ENCODE measurements at places on chromosomes 4 and X.

GRCh38 chrX:68895341-68895755 lies 66.5 kb downstream of the EFNB1 start:
- no peak for DNase-seq

DNA sequence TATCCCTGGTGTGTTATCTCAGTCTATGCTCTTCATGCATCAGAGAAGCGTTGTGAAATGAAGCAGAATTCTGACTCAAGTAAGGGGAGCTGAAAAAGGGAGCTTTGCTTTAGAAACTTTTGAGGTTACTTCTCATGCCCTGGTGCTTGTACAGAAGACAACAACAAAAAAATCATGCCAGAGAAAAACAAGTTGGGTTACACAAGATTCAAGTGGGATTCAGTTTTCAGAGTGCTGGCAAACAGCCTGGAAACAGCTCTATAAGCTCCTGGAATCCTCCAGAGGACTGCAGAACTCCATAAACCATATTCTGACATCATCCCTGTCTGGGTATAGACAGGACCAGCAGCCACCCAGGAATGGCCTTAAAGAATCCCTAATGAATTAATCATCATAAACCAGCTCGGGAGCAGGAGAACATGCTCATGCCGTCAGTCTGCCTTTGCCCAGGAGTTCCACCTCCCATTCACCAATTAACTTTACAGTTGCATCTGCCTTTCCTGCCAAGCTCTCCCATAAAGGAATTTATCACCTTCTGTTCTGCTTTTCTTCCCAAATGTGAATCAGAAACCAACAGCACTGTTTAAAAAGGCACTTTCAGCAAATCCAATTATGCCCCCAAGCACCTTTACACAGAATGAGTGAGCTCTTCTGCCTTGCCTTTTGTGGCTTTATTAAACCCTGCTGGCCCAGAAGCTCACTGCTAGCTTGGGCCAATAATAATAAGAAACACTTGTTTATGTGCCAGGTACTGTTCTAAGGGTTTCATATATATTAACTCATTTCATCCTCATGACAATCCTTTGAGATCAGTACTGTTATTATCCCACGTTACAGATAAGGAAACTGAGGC lies 54.5 kb upstream of the FBXW7 start:
- no peak for DNase-seq

DNA sequence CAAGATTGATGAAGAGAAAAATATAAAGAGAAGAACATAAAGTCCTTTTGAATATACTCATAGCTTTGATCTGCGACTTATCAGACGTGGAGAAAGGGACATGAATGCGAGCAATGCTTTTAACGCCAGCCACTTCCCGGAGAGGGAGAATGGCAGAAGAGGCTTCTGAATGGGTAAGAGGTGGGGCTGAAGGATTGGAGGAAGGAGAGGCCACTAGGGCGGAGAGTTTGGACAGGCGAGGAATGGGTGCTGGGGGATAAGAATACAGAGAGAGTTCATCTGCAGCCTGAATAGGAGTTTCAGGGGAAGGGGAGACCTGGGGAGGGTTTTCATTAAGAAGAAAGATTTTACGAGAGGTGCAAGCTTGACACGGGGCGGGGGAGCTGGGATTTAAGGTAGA lies 2534.9 kb downstream of the PCDH7 start:
- DNase-seq, result no peak

DNA sequence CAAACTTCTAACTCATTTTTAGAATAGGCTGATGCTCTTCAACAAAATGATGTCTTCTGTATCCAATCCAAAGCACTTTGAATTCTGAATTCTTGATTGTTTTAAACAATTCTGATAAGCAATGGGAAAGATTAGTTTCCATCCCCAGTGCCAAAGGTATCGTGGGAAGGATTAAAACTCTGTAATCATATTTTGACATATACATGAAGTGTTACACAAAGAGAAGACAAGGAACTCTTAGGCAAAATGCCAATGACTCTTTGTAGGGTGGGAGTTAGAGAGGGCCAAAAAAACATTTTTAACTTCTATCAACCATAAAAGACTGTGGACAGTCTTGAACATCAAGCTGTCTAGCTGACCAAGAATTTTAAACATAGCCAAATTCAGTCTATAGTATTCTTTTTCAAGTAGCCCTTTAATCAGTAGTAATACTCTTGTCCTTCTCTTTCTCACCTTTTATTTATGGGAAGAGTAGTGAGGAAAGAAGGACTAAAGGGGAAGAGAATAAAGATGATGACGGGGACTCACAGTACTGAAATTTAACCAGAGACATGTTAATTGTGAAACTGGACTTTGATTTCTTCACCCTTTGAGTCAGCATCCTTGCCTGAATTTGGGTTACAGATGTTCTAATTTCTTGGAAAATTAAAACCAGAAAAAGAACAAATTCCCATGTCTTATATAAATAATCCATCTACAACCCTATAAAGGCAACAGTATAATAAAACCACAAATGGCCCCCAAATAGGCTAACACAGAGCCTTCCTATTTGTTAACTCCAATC lies 51.8 kb upstream of the VEGFD start:
- DNase-seq, result no peak

DNA sequence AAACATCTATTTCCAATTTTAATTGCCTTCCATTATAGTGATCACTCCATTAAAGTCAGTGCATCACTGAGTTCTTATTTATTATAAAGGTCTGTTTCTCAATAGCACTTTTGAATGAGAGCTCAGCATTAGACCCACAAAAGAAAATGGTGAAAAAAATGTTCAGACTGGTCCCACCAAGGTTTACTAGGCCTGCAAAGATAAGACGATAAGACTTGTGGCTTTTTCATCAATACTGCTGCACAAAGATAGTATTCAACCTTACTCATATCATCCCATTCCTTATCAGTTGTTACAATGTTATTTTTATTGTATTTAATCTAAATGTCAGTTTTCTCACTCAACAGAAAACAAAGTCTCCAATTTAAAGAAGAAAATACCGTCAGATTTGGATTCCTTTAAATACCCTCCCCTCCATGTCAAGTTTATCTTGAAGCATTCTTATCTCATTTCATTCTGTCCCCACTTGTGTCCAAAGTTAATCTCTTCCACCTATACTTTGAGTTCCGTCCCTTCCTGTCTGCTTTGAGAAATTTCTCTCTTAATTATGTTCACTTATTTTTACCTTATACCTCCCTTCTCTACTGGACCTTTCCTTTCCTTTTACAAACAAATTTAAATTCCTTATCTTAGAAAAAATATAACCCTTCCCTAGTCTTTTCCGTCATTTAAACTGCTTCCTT lies 140.0 kb downstream of the GASK1B start:
- DNase-seq, result no peak

- DNase-seq, result no peak
These were observed 250.0 kb downstream of the ARHGAP24 start for GRCh38 chr4:85724791-85725563.

- DNase-seq, result no peak
These were observed 379.7 kb downstream of the SPRY1 start for GRCh38 chr4:123776267-123776666.

- no peak for DNase-seq
These were observed 47.0 kb downstream of the TBC1D14 start for GRCh38 chr4:6956434-6957147.

DNA sequence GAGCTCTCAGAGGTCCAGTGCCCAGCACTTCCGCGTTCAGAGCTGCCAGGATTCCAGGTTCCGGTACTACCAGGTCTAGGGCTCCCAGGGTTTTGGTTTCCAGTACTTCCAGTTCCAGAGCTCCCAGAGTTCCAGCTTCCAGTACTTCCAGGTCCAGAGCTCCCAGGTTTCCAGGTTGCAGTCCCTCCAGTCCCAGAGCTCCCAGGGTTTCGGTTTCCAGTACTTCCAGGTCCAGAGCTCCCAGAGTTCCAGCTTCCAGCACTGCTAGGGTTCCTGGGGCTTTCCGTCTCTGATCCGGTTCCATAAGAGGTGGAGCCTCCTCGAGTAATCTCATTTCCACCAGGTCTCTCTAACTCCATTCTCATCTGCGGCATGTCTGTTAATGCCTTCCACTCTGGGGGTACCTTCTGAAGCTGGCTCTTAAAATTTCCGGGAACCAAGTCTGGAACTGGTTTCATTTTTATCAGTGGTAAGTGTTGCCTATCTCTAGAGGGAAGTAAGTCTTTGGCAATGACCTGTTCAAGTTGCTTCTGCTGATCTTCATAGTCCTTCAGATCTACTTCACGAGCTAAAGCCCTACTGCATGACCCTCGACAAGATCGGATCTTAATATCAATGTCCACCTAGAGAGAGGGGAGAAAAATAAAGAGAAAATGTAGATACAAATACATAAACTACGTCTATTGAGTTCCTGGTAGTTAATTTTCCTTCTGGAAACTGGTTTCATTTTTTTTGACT lies 4.1 kb downstream of the FGA start:
- DNase-seq, result no peak

GRCh38 chr4:16672421-16672820 lies 226.0 kb downstream of the LDB2 start:
- no peak for DNase-seq

DNA sequence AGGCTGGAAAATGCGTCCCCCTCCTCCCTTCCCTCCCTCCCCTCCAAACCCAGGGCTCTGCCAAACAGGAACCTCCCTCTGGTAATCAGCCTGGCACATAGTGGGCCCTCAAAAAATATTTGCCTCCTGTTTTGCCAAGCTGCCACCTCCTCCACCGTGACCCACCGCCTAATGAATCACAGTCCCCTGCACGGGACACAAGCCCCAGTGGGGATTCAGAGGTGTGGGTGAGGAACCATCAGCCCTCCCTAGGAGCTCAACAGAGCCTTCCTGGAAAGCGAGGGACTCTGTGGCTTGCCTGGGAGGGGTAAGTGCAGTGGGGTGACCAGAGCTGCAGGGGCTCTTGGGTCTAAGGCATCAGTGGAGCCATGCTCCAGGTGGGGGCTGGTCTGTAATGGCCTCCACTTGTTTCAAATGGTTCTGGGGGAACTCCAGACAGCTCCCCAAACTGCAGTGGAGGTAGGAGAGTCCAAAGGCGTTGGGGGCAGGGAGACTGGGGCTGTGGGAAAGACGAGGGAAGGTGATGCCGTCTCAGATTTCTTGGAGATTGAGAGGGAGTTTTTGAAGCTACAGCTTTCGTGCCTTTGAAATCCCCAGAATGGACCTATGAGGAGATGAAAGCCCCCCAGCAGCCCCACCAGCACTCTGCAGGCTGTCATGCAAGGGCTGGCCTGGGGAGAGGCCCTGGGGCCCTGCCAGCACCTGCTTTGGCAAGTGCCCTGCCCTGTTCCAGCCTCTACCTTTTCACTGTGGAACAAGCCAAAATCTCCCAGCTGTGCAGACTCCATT lies 1.0 kb upstream of the PPP2R2C start:
- DNase-seq, result no peak

DNA sequence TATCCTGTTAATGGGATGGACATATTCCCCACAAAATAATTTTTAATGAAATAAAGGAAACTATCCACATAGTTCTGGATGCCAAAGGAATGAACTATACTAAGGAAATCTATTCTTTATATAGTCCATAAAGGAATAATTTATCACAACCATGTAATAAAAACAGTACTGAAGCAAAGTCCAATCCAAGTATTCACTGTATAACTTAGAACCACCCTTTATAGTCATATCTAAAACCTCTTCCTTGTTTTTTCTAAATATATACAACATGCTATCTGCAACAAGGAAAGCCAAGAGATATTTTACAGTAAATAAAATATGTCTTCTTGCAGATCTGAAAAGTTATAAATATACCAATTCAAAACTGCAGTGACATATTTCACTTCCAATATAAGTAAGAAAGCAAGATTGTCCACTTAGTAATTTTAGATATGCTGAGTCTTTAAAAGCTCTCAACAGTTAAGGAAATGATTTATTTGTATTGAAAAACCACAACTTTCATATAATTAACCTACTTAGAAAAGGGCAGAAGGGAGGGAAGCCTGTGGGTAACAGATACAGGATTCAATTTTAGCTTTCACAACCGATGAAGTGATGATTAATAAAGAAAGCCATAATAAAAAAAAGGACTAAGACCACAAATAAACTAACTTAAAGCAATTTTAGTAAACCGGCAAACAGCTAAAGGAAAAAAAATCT lies 8.0 kb downstream of the NR3C2 start:
- no peak for DNase-seq

GRCh38 chr4:38716256-38716655 lies 52.3 kb downstream of the KLF3 start:
- no peak for DNase-seq

- DNase-seq, result no peak
These were observed 82.7 kb downstream of the OTC start for GRCh38 chrX:38435130-38435529.

- no peak for DNase-seq
These were observed 219.2 kb downstream of the MAML3 start for GRCh38 chr4:139934708-139935195.

DNA sequence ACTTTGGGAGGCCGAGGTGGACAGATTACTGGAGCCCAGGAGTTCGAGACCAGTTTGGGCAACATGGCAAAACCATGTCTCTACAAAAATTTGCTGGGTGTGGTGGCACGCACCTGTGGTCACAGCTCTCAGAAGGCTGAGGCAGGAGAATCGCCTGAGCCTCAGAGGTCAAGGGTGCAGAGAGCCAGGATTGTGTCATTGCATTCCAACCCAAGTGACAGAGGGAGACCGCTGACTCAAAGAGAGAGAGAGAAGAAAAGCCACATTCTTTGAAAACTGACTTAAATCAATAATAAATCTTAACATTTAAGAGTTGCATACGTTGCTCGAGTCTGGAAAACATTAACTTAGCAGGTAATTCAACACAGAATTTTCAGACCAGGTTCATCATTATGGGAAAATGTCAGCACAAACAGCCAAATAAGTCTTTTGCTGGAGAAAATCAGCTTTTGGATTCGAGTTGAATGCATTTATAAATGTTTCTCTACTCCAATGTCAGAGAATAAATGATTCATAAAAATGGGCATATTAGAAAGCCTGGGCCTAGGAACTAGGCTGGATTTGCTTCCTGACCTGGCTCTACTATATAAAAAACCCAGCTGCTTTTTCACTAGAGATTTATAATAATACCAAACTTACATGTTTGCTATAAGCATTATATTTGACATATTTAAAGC lies 68.3 kb upstream of the RBPJ start:
- no peak for DNase-seq

DNA sequence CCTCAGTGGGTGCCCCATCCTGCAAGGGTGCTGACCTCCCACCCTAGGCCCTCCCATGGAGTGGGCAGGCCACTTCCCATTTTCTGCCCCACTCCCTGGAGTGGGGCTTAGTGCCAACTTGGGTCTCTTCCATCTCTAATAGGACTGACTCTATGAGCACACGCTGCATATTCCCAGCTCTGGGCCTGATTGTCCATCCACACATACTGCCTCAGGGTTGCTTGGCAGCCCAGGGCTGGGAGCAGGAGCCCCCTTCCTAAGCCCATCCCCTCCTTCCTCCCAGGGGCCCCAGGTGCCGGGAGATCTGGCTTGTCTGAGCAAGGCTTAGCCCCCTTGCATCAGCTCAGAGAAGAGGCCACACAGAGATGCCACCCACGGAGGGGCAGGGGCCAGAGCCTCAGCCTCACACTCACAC lies 55.1 kb downstream of the PJA1 start:
- DNase-seq, result no peak

- no peak for DNase-seq
These were observed 10.4 kb upstream of the MSX1 start for GRCh38 chr4:4849106-4849505.
